DMS53 (cell line): ENCODE measurements at places on chromosomes 7 and 10.

DNA sequence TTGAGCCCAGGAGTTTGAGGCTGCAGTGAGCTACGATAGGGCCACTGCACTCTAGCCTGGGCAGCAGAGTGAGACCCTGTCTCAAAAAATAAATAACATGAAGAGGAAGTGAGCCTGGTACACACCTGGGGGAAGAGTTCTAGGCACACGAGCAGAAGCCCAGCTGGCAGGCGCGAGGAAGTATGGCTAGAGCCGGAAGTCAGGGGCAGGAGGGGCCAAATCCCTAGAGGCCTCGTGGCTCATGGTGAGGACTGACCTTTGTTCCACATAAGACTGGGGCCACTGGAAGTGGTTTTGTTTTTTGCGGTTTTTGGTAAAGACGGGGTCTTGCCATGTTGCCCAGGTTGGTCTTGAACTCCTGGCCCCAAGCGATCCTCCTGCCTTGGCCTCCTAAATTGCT, 117.6 kb downstream of the HIP1 start:
- no peak for DNase-seq

- peak; percentile 73 for DNase-seq
Measured at GRCh38 chr10:92880233-92880861, 32.0 kb downstream of the EXOC6 start.

DNA sequence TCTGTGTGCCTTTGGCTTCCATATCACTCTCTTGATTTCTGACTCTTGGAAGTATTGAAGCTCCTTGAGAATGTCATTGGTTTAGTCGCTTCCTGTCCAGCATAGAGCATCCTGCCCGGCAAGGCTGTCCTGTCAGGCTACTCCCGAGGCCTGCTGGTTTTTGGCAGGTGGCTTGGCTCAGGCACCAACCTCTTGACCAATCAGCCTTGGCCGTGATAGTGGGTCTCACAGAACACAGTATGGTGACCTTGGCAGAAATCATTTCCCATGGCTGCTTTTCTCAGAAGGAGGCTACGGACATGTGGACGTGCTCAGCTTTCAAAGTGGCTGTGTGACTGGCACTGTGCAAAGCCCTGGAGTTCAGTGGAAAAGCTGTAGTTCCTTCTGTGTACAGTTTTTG, 516.9 kb downstream of the REEP3 start:
- no peak for DNase-seq

DNA sequence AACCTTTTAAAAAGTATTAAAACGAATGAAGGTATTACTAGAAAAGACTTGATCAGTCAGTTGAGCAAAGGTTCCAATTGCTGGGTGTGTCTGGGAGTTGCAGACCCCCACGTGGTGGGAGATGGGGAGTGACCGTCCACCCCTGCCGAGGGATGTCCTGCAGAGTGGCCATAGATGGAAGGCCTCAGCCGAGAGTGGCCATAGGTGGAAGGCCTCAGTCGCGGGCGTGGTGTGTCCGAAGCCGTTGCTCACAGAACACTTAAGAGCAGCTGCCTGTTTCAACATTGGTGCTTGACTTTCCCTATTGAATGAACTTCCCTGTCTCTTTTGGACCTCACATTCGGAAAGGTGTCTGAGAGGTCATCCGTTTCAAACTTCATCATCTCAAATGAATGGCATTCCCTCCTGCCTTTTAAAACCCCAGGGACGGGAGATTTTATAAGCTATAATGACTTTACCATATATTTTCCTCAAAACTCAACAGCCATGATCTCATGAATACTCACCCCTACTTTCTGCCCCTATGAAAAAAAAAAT, 69.4 kb downstream of the CAMK1D start:
- no peak for DNase-seq

DNA sequence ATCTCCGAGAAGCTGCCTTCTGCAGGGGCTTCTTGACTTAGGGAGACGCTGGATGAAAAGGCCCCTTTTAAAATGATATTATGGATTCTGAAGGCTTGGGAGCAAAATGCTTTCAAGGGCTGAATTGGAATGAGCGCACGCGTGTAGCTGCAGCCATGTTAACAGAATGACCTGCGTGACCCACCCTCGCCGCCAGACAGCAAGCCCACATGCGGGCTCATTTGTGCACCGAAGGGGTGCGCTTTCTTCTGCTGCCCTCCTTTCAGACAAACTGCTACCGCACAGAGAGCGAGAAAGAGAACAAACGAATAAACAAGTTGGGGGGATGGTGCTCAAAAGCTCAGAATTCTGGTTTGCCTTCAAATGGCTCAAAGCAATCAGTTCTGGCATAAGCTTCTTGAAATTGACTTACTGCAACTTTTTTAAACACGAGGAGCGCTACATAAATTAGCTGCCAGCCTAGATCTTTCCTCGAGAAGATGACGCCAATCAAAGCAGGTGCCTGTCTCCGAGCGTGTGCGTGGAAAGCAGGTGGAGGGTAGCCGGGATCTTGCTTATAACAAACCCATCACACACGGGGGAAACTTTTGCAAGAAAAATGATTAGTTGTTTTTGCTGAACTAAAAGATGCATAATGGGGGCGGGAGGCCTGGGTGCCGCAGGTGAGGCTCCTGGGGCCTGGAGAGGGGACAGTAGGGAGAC, 268.4 kb downstream of the MAD1L1 start:
- DNase-seq: no peak

- peak; percentile 99 for DNase-seq
Measured at GRCh38 chr10:5446390-5446926, 34.1 kb downstream of the NET1 start.

DNA sequence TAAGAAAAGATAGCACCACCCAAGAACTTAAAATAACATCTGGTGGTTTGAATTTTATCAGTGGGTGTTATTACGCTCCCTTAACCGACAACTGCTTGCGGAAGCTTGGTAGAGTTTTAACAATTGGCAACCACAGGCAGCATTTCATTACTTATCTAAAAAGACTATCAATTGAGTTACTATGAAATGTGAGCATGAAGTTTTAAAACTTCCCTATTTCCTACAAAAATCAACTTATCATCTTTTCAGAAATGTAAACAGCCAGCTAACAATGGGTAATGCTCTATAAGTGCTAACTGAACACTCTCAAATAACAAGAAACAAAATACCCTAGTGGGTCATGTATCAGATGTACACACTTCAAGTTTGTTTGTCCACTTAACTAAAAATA, 68.8 kb downstream of the OSBPL3 start:
- peak; percentile 85 for DNase-seq

DNA sequence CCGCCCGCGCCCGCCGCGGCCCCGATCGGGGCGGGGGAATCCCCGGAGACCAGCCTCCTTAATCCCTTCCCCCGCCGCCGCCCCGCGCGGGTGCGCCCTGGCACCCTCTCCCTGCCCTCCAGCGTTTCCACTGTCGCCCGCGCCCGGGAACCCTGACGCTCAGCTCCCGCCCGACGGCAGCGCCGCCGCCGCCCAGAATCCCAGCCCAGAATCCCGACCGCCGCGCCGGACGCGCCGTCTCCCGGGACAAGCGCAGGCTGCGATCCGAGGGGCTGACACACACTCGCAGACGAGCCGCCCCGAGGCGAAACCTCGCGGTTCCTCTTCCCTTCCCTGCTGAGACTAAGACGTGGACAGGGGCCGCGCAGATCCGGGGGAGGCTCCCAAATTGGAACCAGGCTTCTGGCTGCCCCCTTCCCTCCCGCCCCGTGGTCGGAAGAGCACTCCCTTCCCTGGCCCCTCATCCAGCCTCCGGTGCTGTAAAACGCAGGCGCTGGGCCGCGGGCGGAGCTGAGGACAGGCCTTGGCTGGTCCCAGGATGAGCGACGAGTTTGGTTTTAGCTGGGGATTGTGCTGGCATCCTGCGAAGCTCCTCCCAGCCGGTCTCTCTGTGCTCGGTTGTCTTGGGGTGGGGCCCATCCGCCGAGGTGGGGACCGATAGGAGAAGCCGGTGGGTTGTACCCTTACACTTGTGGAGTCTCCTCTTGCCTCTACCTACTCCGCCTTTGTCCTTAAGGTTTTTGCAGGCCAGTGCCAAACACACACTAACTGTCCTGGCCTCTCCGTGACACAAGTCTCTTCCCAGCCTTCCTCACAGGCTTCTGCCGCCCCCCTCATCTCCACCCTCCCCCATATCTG, 1.1 kb downstream of the MARVELD1 start:
- peak; percentile 85 for DNase-seq
